ENCODE measurements at places on chromosomes 2 and 18.

- no peak for DNase-seq
Measured at GRCh38 chr18:56550121-56550520, 88.3 kb downstream of the TXNL1 start.

DNA sequence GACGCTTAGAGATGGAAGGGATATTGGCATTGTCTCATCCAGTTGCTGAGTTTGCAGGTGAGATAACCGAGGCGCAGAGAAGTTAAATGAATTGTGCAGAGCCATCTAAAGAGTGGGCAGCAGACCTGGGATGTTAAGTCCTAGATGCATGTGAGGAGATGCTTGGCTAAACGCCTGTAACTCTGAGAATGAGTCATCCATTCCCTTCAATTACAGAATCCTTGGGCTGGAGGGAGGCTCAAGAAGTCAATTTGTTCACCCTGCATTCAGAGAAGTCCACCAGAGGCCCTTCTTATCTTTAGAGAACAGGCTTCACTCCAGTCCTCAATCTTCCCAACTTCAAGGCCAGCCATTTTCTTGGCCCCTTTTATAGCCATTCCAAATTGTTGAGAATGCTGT is 1.6 kb downstream of the EHD3 start:
- no peak for DNase-seq

- no peak for DNase-seq
Measured at GRCh38 chr18:23556145-23556780, 30.0 kb downstream of the NPC1 start.

GRCh38 chr18:49227001-49227380 is 233.5 kb downstream of the DYM start:
- no peak for DNase-seq

GRCh38 chr2:85699325-85699724 is 5.2 kb downstream of the GNLY start:
- DNase-seq = no peak

DNA sequence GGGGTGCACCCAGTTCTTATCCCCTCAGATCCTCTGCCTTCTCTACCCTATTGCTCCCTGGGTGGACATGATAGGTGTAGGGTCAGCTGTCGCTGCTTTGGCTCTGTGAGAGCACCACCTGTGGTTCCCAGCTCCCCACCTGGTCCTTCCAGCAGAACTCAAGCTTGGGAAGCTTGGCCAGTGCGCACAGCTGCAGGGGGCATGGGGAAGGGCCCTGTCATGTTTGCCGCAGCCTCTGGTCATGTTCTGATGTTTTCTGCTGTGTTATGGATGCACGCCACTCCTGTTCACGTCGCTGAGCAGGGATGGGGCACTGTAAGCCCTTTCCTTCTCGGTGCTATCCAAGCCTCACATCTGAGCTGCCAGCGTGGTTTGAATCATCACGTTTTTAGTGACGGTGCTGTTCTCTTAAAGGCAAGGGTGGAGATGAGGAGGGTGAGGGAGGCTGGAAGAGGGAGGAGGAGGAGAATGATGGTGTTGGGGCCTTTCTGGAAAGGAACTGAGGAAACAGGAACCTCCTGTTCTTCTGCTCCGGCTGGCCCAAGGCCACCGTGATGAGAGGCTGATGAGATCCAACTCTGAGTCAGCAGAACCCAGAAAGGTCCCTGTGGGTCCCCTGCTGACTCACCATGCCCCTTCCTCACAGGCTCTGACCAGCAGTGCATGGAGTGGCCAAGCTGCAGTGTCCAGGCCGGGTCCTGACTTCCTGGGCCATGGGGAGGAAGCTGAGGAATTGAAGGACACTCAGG is 78.0 kb downstream of the LIPG start:
- no peak for DNase-seq

GRCh38 chr18:23259701-23260681 is 124.7 kb downstream of the CABLES1 start:
- no peak for DNase-seq

DNA sequence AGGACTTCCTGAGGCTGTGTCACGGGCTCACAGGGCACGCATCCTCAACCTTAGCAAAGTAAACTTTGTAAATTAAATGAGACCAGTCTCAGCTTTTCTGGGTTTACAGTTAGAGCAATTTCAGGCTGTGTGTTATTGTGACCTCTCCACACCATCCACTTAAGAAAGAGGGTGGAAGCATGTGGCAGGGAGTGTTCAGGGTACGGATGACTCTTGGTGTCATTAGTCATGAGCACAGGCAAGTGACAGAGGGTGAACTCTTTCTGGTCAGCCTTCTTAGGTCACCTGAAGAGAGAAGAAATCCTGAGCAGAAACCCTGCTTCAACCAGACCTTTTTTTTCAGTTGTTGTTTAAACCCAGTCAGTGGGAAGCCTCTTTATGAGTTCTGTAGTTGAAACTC is 207.9 kb downstream of the ICOS start:
- DNase-seq = no peak

GRCh38 chr2:118774458-118775133 is 72.9 kb downstream of the EN1 start:
- DNase-seq = peak; percentile 0

DNA sequence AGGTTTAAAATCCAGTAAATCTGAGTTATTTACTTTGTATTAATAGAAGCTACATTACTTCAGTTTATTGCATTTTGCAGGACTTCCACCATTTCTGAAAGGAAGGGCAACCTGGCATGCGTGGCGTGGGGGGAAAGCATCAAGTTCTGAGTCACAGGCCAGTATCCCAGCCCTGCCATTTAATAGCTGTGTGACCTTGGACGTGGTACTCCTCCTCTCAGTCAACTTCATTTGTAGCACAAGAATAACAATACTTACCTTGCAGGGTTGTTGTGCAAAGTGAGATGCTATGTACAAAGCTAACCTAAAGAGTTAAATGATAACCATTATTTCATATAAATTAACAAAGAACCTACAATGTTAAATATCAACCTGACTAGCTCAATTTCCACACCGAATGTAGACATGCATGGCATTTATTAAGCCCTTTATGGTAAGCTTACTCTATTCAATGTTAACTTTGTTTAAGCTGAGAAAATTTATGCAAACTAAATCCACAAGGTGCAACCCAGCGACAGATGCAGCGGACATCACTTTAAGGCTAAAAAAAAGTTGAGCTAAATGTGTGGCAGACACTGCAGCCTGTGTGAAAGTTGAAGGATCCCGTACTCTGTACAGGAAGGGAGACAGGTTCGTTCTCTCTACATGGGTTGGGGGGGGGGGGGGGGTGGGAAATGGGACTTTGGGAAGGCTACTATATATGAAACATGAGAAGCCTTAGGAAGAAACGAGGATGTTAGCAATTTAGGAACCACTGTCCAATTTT is 17.2 kb upstream of the STPG4 start:
- no peak for DNase-seq

DNA sequence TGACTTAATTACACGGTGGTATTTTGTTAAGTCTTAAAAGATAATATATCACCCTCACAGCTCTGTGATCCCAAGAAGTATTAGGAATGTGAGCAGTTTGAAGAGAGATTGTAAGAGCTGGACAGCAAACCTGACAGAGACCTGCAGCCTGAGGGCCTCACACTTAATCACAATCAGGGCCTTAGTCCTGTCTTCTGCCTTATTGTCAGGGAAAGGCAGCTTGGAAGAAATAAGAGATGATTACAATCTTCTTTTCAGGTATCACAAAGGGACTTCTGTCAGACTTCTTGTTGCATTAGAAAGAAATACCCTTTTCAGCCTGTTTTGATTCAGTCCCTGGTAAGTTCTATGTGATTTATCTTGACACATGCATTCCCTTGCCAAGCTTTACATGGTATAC is 1433.8 kb upstream of the SLC39A10 start:
- no peak for DNase-seq
